ENCODE measurements at places on chromosomes 3 and 15. TPM values are rescaled to one million over a fixed set of nuclear protein-coding genes. Genes with fewer than 3 reads are reported as not detected.

ITIH4 gene
- polyA plus RNA-seq = 0.89 TPM

ITPKA gene
- polyA plus RNA-seq = 0.55 TPM

CCRL2 gene
- not detected for polyA plus RNA-seq

BBX gene
- polyA plus RNA-seq = 44.1 TPM

TRIM59 gene
- polyA plus RNA-seq = 98.6 TPM

SENP8 gene
- polyA plus RNA-seq = 3.1 TPM

IGSF11 gene
- 0.68 TPM for polyA plus RNA-seq

- no peak overlapping the region for H3K27ac ChIP-seq
- H3K27me3 ChIP-seq = no peaks in the 10 kb centered on the region
- no peak overlapping the region for H3K4me3 ChIP-seq
- no peaks in the 10 kb centered on the region for H3K36me3 ChIP-seq
- no peak for DNase-seq
Measured at GRCh38 chr3:162658003-162658402, 1161.4 kb downstream of the OTOL1 start.

DNA sequence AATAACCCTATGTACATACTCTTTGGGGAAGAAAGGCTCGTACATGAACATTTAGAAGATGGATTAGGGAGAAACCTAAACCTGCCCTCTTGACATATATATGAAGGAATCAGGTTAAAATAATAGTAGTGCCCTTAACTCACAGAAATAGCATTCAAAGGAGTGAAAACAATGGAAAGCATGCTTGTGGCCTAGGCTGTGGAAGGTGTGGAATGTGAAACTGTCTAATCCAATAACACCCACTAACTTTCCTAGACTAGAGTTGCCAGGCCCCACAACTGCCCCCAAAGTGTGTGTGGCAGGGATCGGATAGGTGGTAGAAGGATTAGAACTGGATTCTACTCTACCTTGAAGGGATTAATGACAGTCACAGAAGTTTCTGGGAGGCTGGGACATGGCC, 317.4 kb upstream of the LRRFIP2 start:
- DNase-seq = no peak
- no peak overlapping the region for H3K27ac ChIP-seq
- H3K27me3 ChIP-seq = no peaks in the 10 kb centered on the region
- H3K4me3 ChIP-seq = no peak overlapping the region
- H3K4me1 ChIP-seq = no peaks in the 10 kb centered on the region
- no peaks in the 10 kb centered on the region for H3K36me3 ChIP-seq

GRCh38 chr3:145817870-145818483, 343.0 kb downstream of the PLOD2 start:
- no peak overlapping the region for H3K27ac ChIP-seq
- no peak for DNase-seq
- no peaks in the 10 kb centered on the region for H3K36me3 ChIP-seq
- H3K27me3 ChIP-seq = no peaks in the 10 kb centered on the region
- peaks cover 14% of the 10 kb centered on the region for H3K4me1 ChIP-seq

- no peaks in the 10 kb centered on the region for H3K36me3 ChIP-seq
- peaks cover 30% of the 10 kb centered on the region for H3K4me1 ChIP-seq
- no peak for DNase-seq
- no peak overlapping the region for H3K27ac ChIP-seq
Measured at GRCh38 chr15:66775127-66776105, 73.4 kb downstream of the SMAD6 start.

DNA sequence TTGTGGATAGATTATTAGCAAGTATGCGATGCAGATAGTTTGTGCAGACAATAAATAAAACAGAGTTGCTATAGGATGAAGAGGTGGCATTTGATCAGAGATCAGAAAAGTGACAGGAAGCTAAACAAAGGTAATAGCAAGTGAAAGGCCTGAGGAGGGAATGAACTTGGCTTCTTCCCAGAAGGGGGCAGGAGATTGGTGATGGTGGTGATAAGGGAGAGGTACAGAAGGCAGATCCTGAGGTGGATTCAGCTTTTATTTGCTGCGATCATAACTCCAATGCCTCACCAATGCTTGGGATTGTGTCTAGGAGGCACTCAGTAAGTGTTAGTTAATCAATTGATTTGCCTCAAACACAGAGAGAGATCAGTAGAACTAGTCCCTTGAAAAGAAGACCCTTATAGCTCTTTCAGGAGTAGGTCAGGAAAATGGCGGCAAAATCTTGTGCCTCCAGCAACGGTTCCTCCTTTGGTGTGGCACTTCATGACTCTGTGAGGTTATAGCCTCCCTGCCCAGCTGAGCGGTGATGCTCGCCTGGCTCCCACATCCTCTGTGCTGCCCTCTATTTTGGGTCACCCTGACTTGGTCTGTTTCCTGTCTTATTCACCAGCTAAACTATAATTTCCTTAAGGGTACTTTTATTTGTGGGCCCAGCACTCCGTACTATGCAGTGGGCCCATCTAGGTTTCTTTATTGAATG, 37.5 kb downstream of the TGFBR2 start:
- peaks cover 11% of the 10 kb centered on the region for H3K4me1 ChIP-seq
- DNase-seq = no peak
- H3K4me3 ChIP-seq = no peak overlapping the region
- H3K27me3 ChIP-seq = no peaks in the 10 kb centered on the region
- H3K36me3 ChIP-seq = peaks cover 12% of the 10 kb centered on the region

- no peak overlapping the region for H3K4me3 ChIP-seq
- H3K27ac ChIP-seq = no peak overlapping the region
- no peak for DNase-seq
Measured at GRCh38 chr3:134258761-134259347, 8.2 kb upstream of the RYK start.

GRCh38 chr3:158314426-158315357, 204.8 kb downstream of the RSRC1 start:
- no peaks in the 10 kb centered on the region for H3K27me3 ChIP-seq
- no peaks in the 10 kb centered on the region for H3K4me1 ChIP-seq
- no peak overlapping the region for H3K27ac ChIP-seq
- H3K4me3 ChIP-seq = no peak overlapping the region
- no peak for DNase-seq

GRCh38 chr15:40803076-40803475, 3.8 kb upstream of the ZFYVE19 start:
- no peak overlapping the region for H3K4me3 ChIP-seq
- no peaks in the 10 kb centered on the region for H3K36me3 ChIP-seq
- peaks cover 31% of the 10 kb centered on the region for H3K4me1 ChIP-seq
- no peaks in the 10 kb centered on the region for H3K27me3 ChIP-seq
- no peak overlapping the region for H3K27ac ChIP-seq

DNA sequence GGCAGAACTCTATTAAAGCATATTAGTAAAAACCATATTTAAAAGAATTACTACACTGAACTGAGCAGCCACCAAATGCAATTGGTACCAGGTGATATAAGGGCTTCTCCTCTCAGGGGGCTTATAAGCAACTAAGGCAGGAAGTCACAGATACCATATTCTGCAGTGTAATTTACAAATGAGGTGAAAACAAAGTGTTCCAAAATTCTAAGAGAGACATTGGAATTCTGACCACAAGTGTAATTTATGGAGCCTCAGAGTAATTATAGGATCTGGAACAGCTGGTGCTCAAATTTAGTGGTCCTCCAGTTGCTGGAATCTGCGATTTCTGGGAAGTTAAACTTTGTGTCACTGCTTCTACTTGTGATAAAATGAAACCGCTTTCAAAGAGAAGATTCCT, 3.1 kb upstream of the NR1I2 start:
- DNase-seq = no peak
- H3K4me1 ChIP-seq = no peaks in the 10 kb centered on the region
- H3K36me3 ChIP-seq = no peaks in the 10 kb centered on the region
- H3K27ac ChIP-seq = no peak overlapping the region
- no peak overlapping the region for H3K4me3 ChIP-seq

- no peak overlapping the region for H3K27ac ChIP-seq
- H3K4me3 ChIP-seq = no peak overlapping the region
- H3K36me3 ChIP-seq = no peaks in the 10 kb centered on the region
- no peaks in the 10 kb centered on the region for H3K27me3 ChIP-seq
- no peak for DNase-seq
Measured at GRCh38 chr3:131775650-131776049, 259.2 kb downstream of the CPNE4 start.

DNA sequence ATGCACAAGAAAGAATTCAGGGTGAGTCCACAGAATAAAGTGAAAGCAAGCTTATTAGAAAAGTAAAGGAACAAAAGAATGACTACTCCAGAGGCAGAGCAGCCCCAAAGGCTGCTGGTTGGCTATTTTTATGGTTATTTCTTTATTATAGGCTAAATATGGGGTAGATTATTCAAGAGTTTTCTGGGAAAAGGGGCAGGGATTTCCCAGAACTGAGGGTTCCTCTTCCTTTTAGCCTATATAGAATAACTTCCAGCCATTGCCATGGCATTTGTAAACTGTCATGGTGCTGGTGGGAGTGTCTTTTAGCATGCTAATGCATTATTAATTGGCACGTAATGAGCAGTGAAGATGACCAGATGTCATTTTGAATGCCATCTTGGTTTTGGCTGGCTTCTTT, 13.6 kb downstream of the GLDN start:
- no peak overlapping the region for H3K27ac ChIP-seq
- H3K27me3 ChIP-seq = no peaks in the 10 kb centered on the region
- no peak overlapping the region for H3K4me3 ChIP-seq

- H3K4me3 ChIP-seq = no peak overlapping the region
- H3K4me1 ChIP-seq = no peaks in the 10 kb centered on the region
- H3K27me3 ChIP-seq = no peaks in the 10 kb centered on the region
- DNase-seq = no peak
- H3K27ac ChIP-seq = no peak overlapping the region
- no peaks in the 10 kb centered on the region for H3K36me3 ChIP-seq
Measured at GRCh38 chr3:23114432-23114831, 88.7 kb upstream of the UBE2E2 start.

DNA sequence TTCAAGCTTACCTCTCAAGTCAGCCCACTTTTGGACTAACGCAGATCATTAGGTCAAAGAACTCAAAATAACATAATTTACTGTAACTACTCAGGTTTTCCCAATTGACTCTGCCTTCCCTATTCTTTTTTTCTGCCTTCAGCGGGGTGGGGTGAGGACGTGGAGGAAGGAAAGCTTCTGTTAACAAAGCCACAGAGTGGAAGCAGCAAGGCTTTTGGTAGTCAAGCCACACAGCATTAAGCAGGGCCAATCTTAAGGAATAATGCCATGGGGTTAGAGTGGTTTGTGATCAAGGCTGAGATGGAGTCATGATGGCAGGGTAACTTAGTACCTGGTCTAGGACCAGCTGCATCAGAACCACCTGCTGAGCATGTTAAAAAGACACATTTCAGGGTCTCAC, 277.5 kb downstream of the TIGIT start:
- no peak overlapping the region for H3K4me3 ChIP-seq
- no peaks in the 10 kb centered on the region for H3K27me3 ChIP-seq
- H3K36me3 ChIP-seq = no peaks in the 10 kb centered on the region
- peak; percentile 17 for DNase-seq

GRCh38 chr15:64747578-64747977, 27.8 kb downstream of the RBPMS2 start:
- peaks cover 15% of the 10 kb centered on the region for H3K36me3 ChIP-seq
- peak overlapping the region; percentile 76 for H3K27ac ChIP-seq
- peaks cover 22% of the 10 kb centered on the region for H3K4me1 ChIP-seq
- no peak overlapping the region for H3K4me3 ChIP-seq
- H3K27me3 ChIP-seq = no peaks in the 10 kb centered on the region
- DNase-seq = no peak

- H3K36me3 ChIP-seq = peaks cover 24% of the 10 kb centered on the region
- H3K4me1 ChIP-seq = peaks cover 9% of the 10 kb centered on the region
- no peaks in the 10 kb centered on the region for H3K27me3 ChIP-seq
- no peak overlapping the region for H3K4me3 ChIP-seq
Measured at GRCh38 chr15:64681424-64682024, 93.9 kb downstream of the RBPMS2 start.

- no peaks in the 10 kb centered on the region for H3K36me3 ChIP-seq
- H3K4me3 ChIP-seq = no peak overlapping the region
- peaks cover 19% of the 10 kb centered on the region for H3K4me1 ChIP-seq
- H3K27ac ChIP-seq = no peak overlapping the region
- no peak for DNase-seq
Measured at GRCh38 chr15:68330901-68331300, 53.4 kb downstream of the FEM1B start.

GRCh38 chr3:64064804-64065203, 41.5 kb upstream of the PSMD6 start:
- no peak overlapping the region for H3K4me3 ChIP-seq
- no peak overlapping the region for H3K27ac ChIP-seq
- H3K36me3 ChIP-seq = no peaks in the 10 kb centered on the region
- H3K4me1 ChIP-seq = peaks cover 19% of the 10 kb centered on the region

DNA sequence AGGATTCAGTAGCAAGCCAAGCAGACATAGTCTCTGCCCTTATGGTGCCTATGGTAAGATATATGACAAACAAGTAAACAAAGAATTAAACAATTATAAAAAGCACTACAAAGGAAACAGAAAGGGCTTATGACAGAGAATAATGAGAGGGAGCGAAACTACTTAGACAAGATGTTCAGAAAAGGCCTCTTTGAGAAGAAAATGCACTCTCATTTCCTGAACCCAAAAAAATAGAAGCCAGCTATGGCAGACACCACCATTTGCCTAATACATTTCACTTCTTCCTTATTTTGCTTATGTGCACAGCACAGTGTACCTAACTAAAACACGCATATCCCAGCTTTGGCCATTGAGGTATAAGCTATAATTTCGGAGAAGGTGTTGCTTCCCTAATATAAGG, 465.5 kb upstream of the PPP2R3A start:
- H3K4me3 ChIP-seq = no peak overlapping the region
- H3K27ac ChIP-seq = no peak overlapping the region
- peaks cover 7% of the 10 kb centered on the region for H3K4me1 ChIP-seq
- DNase-seq = no peak

Measured in GM23338 (cell line).